Muscle of back (tissue), 13 donors: ENCODE measurements at places on chromosomes 5 and 9. TPM values are rescaled to one million over a fixed set of nuclear protein-coding genes. Genes with fewer than 3 reads are reported as not detected.

GRCh38 chr5:172867761-172868435, 33.8 kb downstream of the ERGIC1 start:
- no peak for DNase-seq

Gene IFNK
- not detected for polyA plus RNA-seq

Gene FGF1
- 8.3 TPM for polyA plus RNA-seq

Gene TNC
- 39.3 TPM for polyA plus RNA-seq
